ENCODE measurements at places on chromosomes 16 and 17.

DNA sequence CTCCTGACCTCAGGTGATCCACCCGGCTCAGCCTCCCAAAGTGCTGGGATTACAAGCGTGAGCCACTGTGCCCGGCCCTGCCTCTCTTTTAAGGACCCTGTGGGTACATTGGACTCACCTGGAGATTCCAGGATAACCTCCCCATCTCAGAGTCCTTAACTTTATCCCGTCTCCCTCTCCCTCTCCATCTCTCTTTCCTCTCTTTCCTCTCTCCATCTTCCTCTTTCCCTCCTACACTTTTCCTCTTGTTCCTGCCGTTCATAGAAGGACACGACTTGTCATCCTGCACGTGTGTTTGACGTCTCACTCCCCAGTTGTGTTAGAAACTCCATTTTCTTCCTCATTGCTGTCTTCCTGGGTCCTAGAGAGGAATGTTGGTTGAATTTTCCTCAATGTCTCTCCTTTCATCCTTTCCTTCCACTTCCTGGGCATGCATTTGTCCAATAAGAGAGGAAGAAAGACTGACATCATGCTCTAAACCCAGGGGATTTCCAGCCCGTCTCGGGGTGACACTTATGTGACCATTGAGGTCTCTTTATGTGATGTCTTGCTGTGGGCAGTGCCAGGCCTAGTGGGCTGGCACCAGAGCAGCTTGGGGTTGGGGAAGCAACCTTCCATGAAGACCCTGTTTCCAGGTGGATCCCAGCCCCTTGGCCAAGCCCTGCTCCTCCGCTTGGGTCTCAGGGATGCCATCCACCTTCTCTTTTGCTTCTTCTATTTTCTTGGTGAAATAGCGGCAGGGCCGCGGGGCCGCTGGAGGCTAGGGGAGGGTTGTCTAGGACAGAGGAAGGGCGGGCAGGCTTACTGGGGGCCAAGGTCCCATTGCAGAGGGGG is 39.8 kb upstream of the IRF8 start:
- DNase-seq: no peak

DNA sequence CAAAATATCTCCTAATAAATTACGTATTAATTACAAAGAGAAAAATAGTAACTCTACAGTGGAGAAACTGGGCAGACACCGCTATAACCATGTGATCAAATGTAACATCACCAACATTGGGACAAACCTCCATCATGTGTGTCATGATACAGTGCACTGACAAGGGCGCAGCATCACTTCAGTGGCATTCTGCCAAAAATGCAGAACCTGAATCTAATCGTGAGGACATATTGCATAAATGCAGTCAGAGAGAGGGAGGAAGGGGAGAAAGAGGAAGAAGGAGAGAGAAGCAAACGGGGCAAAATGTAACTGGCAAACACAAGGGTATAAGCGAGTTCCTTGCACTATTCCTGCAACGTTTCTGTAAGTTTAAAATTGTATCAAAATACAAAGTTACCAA is 74.2 kb upstream of the MARCHF10 start:
- peak; percentile 27 for DNase-seq

DNA sequence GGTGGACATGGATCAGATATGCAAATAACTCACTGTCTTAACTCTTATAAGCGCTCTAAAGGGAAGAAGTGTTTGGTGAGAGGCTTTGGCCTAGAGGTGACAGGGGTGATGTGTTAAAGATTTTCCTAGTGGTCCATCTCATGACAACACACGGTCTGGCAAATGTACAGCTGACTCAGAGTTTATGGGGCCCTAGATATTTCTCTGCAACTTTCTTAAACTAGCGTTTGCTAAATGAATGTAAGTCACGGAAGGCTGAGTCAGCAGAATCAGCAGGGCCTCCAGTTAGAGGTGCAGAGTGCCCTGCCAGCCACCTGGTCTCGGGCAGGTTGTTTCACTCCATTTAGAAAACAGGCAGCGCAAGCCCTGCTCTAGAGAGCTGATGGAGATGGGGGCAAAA is 40.1 kb downstream of the CLEC16A start:
- no peak for DNase-seq

DNA sequence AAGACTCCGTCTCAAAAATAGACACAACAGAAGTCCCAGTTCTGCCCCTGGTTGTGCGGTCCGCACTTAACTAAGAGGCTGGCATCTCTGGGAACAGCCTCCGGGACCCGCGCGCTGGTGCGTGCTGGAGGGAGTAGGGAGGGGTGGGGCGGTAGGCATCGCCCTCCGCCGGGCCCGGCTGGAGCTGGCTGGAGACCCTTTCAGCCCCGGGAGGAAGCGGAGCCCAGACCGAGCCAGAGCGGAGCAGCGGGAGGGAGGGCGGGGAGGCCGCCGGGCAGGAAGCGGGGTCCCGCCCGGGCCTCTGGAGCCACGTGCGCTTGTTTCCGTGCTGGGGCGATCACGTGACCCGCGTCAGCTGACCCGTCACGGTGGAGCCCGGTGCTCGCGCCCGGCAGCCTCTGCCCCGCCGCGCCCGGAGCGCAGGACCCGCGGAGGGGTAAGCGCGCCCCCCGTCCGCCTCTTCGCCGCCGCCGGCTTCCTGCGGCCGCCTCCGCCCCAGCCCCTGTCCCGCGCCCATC is at the start of gene WDR81:
WDR81 (plus strand) TSS at position 354 of the 518 bp plus-strand sequence. CDS start 256 bp downstream, outside the sequence.
- peak; percentile 74 for DNase-seq

DNA sequence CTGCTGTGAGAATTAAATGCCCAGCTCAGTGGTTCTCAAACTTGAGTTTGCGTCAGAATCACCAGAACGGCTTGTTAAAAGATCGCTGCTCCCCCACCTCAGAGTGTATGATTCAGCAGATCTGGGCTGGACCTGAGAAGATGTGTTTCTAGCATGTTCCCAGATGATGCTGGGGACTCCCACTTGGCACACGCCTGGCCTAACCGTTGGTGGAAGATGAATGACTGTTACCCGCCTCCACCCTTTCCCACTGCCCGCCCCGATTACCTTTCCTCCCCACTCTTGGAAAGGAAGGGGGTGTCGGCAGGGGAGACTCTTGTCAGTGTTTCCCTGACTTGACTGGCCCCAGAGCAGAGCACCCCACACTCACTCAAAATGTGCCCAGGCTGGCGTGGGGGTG is 29.3 kb upstream of the ABCC3 start:
- DNase-seq: no peak

GRCh38 chr17:51830451-51830850 is 328.1 kb downstream of the CA10 start:
- no peak for DNase-seq
